ENCODE measurements at places on chromosomes 13 and 19.
A peak's percentile ranks its signal among the peaks of the same experiment; 100 is the strongest.

DNA sequence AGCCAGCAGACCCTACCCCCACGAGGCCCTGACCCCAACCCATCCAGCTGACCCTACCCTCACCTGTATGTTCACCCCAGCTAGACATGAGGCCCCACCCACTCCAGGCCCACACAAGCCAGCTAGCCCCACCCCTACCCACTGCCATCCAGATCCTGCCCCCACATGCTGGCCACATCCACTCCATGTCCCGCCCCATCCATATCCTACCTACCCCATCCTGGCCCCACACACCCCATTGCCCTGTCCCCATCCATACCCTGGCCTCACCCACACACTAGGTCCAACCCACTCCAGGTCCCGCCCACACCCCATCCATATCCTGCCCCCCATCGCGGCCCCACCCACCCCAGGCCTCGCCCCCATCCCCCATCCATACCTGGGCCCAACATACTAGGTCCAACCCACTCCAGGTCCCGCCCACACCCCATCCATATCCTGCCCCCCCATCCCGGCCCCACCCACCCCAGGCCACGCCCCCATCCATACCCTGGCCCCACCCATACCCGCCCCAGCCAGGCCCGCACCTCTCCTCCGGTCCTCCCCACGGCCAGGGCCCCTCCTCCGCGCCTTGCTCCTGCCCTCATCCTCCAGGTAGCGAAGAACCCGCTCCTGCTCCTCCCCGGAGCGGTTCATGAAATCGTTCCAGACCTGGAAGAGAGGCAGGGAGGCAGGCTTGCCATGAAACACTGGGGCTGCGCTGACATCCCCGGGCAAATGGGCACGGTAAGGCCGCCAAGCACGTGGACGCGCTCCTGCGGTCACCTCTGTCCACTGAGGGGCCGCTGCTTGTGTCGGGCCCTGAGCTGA lies 7.2 kb downstream of the RNU6-9 start:
- DNase-seq, result no peak

- no peak for DNase-seq
These were observed 3.5 kb upstream of the TLE5 start for GRCh38 chr19:3065675-3066357.

DNA sequence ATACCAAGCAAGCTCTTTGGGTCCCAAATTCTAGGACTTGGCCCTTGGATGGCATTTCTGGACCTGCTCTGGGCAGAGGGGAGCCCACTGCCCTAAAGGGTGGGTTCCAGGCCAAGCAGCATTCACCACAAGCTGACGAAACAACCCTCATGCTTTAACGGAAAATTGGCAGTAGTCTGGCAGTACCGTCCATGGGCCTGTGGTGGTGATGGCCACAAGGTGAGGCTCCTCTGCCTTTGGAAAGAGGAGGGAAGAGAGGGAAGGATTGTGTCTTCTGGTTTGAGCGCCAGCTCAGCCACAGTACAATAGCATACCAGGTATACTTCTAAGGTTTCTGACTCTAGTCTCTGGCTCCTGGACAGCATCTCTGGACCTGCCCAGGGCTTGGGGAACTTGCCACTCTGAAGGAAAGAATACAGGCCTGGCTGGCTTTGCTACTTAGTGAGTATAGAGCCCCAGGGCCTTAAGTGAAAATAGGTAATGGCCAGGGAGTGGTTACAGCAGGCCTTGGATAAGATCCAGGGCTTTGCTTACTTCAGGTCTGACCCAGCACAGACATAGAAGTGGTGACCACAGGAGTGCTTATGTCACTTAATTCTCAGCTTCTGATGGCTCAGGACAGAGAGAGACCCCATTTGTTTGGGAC lies 595.5 kb downstream of the LMO7 start:
- DNase-seq, result no peak

DNA sequence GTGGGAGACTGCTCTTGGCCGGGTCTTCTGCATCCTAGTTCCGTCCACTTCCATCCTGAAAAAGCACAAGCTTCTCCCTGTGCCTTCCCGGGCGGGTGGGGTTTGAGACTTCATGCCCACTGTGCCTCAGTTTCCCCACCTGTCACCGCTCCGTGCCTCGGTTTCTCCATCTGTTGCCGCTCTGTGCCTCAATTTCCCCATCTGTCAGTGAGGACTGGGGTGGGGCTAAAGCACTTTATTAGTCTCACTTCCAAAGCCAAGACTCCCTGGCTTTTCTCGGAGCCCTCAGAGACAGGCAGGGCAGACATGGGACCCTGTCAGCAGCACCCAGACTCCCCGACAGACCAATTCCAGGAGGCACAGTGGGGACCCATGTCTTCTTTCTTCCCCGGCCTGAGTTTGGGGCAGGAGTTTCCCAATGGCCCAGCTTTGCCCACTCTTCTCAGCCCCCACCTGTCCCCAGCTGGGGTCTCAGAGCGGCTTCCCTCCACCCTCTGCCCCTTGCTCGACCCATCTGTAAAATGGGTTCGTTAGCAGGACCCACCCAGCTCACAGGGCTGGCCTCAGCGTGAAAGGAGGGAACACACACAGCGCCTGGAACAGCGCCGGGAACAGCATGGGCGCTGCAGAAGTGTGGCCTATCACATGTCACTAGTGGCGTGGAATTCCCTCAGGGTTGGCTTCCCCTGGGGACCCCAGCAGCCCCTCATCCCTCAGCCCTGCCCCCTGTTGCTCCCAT lies 4.6 kb upstream of the PEAK3 start:
- DNase-seq, result no peak

GRCh38 chr13:105660561-105660960 lies 874.9 kb downstream of the EFNB2 start:
- no peak for DNase-seq

DNA sequence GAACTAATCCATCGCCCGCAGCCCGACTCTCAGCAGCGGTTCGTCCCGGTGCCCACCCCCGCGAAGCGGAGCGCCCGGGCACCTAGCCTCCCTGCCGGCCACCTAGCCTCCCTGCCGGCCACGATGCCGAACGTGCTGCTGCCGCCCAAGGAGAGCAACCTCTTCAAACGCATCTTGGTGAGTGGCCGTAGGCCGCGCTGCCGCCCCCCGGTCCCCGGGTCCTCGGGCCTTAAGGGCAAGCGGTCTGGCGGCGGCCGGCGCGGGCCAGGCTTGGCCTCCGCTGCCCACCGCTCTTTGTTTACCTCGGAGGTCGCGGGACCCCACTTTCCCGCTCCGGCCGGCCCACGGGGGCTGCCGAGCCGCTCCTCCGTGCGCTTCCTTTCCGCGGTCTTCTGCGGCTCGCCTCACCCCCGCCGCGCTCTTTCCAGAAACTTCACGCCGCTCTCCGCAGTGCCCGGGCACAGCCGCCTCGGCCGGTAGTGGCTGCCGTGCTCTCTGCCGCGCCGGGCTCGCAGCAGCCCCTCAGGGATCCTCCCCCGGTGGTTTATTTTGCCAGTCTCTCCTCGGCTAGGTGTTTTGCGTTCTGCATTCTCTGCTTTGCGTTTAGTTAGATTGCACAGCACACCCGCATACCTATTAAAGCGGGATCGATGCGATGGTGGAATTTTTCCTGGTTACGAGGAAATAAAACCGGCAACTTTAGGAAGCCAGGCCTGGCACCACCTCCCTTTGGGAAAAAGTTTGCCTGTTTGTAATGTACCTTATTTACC lies 524 bp downstream of the NAA16 start:
- peak; percentile 37 for DNase-seq

DNA sequence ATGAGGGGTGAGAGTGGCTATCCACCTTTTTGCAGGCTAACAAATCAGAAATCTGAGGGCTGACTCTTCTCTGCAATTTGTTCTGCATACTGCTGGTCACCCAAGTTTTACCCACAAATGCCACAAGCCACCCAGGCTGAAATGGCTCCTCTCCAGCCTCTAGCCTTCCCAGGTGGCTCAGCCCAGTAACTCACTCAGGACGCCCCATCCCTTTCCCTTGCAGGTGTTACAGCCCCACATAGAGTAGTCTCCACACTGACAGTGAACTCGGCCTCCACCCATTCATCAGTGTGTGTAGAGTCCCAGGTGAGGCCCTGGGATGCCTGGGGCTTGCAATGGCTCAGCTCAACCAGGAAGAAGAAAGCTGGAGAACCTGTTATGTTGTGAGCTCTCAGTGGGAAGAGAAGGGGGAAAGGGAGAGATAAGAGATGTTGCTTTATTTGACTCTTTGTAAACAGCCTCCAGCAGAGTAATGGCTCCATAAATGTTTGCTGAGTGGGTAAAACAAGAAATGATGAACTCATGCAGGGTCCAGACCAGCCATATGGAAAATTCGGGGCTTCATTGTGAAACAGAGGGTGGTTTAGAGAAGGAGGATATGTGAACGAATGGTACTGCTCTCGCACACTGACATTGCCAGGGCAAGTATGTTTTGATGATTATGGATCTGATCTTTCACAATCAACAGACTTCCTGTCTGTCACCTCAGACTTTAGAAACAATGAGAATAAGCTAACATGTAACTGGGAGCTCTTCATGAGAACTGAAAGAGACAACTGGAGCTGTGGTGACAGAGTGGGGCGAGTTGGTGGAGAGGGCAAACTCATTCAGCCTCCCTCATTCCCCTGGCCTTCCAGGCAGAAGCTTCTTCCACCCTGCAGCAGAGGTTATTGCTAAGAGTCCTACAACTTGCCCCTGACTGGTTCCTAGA lies 74.2 kb upstream of the RFC3 start:
- no peak for DNase-seq

DNA sequence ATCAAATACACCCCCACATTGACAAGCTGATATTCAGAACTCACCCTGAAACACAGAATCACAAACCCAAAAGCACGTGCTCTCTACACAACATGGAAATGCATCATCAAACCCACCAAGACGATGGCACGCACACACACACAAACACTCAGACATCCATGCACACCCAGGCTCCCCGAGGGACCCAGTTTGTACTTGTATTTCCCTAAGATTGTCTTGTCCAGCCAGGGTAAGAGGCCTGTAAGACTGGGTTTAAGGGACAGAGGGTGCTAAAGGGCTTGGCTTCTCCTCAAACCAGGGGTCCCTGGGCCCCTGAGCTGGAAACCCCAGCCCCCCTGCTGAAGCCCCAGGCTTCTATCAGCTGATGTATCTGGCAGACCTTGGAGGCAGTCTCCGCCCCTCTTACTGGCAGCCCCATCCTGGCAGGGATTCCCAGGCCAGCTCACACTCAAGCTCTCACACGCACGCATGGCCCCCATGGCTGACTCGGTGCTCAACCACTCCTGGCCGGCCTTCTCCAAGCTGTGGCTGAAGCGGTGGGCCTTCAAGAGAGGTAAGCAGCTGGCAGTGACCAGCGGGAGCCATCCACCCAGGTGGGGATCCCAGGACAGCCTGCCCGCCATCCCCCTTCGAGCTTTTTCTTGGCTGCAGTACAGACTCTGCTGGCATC lies 6.5 kb downstream of the ARHGEF18 start:
- no peak for DNase-seq

- DNase-seq, result no peak
These were observed 1.2 kb downstream of the MADCAM1 start for GRCh38 chr19:497491-497868.

GRCh38 chr13:111458739-111459138 lies 138.3 kb downstream of the TEX29 start:
- no peak for DNase-seq

DNA sequence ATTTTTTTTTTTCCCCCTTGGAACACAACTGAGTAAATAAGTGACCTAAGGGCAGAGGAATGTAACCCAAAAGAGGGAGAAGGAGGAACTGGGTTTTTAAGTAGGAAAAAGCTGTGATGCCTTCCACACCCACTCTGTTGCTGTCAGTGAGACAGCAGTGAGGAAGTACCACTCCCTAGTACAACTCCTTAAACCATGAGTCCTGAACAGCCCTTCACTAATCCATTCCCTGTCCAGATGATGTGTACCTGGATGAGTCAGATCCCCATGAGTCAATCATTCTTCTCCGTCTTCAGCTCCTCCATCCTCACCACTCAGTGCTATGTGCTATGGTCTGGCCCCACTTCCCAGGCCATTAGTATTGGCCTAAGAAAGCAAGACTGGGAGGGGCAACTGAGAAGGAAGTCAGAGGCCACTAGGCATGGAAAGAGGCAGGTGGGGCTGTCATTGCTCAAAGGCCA lies 12.9 kb upstream of the CXCL17 start:
- DNase-seq, result no peak

DNA sequence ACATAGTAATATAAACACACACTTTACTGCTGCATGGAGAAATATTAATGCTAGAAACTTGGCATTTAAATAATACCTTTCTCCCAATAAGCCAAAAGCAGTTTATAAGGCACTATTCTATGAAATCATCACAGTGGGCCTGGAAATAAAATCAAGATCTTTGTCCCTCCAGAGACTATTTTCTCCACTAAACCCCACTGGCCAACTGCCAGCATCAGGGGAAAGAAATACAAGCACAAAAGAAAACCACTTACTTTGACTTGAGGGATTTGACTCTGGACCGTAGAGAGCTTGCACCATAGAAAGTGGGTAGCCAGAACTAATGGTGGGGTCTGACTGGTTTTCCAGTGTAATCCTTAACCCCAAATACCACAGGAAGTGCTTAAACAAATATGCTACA lies 71.9 kb downstream of the DCLK1 start:
- no peak for DNase-seq
